ENCODE measurements at places on chromosomes 1 and 21.

DNA sequence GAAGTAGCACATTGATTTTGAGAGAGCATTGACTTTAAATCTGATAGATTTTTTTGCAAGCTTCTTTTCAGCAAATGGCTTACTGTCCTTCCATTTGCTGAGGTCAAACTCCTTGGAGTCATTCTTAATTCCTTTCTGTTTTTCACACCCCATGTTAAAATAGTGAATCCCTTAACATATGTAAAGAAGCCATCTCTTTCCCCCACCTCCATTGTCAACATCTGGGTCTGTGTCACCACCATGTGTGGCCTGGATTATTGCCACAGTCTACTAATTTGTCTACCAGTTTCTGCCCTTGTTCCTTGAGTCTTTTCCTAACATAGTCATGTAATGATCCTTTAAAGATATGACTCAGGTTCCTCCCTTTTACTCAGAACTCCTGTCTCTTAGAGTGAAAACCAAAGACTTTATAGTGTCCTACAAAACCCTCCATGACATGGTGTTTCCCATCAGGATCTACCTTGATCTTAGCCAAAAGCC is 104.7 kb downstream of the ST6GALNAC3 start:
- DNase-seq: no peak

DNA sequence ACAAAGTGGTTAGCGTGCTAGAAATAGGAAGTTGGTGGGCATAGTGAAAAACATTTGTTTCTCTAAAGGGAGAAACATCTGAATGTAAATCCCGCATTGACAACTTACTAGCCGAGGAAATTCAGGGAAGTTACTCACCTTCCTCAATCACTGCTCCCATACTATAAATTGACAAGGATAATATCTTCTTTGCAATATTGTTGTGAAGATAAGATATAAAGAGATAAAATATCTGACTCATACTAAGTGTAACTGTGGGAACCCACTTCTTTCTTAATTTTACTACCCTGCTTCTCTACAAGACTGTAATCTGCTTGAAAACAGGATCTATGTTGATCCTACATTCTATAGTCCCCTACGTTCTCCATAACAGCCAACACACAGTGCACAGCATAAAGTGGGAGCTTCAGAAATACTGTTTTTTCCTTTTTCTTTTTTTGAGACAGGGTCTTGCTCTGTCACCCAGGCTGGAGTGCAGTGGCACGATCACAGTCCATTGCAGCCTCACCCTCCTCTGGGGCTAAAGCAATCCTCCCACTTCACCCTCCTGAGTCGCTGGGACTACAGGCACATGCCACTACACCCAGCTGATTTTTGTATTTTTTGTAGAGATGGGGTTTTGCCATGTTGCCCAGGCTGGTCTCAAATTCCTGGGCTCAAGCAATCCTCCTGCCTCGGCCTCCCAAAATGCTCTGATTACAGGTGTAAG is 57.4 kb upstream of the C1orf21 start:
- DNase-seq: no peak

DNA sequence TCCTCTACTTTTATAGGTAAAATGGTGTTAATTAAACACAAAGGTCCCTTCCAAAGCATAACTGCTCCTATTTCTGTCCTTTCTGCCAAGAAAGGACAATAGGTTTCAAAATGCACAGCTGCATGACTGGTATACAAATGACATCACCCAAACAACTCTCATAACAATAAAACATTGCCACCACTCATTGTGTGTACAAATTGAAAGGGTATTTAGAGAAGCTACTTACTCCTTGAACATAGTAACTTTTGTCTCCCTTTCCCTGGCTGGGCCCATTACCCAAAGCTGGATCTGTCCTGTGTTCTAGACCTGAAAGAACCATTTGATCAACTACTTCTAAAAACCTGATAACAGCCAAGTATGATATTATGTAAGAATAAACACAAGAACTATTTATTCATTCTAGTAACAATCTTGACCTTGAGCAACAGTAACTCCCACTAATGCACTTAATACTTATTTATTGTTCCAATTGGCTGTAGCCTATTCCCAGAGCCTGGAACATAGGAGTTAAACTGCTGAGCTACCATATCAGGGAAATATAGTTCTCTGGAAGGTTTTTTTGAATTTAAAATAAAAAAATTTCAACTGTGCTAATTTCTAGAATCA is 38.2 kb downstream of the TTLL7 start:
- no peak for DNase-seq

GRCh38 chr1:237685551-237685950 is 205.2 kb downstream of the ZP4 start:
- no peak for DNase-seq

DNA sequence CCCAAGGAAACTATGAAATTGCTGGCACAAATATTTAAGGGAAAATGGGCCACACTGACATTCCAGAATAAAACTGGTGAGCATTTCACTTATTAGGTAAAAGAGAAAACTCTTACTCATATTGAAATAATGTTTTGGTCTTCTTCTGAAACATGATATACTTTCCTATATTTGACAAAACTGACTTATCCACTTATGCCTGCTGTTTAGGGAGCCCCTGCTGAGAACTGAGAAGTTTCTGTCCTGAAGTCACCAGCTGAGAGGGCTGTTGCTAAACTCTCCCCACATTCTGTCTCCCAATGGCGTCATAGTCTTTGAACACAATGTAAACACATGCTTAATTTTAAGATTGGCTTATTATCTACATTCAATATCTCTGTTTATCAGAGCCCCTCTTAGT is 46.8 kb upstream of the ZC3H11B start:
- peak; percentile 95 for DNase-seq

- no peak for DNase-seq
Observed at GRCh38 chr1:192983349-192983980, 75.7 kb downstream of the UCHL5 start.

GRCh38 chr1:107760065-107760464 is 204.9 kb downstream of the VAV3 start:
- no peak for DNase-seq

DNA sequence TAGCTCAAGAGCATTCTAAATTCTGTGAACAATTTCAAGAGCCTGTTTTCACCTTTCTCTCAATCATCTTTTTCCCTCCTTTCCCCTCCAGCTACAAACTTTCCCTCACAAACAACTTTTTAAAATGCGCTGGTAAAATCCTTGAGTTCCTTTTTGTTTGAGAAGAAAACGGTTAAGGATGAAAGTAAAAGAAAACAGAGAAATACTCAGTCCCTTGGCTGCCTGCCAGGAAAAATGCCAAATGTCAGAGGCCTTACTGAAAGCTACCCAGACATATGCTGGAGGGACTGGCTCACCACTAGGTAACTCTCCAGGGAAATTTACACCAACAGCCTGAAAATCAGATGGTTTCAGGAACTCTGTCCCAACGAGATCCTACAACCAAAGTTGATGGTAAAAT is 11.0 kb upstream of the SERBP1 start:
- peak; percentile 30 for DNase-seq

- DNase-seq: peak; percentile 45
Observed at GRCh38 chr21:15276243-15276642, 211.4 kb upstream of the NRIP1 start.

DNA sequence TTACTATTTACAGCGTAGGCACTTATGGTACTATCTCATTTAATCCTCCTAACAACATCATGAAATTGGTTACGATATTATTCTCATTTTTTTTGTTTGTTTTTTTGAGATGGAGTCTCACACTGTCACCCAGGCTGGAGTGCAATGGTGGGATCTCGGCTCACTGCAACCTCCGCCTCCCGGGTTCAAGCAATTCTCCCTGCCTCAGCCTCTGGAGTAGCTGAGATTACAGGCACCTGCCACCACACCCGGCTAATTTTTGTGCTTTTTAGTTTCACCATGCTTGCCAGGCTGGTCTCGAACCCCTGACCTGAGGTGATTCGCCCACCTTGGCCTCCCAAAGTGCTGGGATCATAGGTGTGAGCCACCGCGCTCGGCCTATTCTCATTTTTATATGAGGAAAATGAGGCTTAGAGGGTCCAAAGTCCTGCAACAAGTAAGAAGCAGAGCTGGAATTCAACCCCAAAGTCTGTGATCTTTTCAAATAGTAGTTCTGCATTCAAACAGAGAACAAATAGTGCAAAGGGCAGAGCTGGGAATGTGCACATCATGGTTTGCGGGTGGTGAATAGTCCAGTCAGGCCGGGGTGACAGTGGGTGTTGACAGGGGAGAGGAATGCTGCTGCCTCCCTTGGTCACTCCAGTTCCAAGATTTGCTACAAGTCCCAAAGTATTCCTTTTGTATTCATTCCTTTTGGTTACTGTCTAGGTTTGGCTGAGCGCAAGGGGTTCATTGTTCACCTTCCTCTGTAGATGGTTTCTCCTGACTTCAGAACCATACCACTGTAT is 4.6 kb downstream of the PRUNE1 start:
- DNase-seq: no peak

DNA sequence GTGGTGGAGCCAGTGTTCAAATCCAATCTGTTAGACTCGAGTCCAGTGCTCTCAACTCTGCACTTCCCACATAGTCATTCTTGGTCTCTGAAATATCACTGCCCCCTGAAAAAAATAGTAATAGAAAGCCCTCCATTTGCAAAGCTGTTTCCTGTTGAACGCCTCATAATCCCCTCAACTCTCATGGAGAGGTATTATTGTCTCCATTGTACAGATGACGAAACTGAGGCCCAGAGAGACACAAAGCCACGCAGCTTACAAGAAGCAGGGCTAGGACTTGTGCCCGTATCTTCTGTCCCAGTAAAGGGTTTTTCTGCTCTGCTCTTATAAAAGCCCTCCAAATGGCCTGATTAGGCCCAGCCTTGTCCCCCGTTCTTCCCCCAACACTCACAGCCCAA is 6.2 kb upstream of the ARHGEF19 start:
- DNase-seq: no peak

- no peak for DNase-seq
Observed at GRCh38 chr1:206782448-206782847, 10.2 kb upstream of the IL10 start.

DNA sequence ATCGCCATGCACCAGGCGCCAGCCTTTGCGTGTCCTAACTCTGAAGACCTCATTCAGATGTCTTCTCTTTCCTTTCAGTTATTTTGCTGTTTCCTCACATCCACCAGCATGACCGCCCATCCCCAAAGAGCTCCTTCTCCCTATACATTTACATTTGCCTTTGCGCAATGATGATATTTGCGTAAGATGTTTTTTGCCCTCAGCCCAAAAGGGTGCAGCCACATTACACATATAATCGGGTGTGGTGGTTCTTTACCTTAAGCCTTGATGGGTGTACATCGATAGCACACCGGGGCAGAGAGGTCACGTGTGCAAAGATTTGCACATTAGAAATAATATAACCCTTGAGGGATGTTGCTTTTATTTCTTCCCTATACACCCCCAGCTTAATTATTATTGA is 192.8 kb downstream of the HUNK start:
- no peak for DNase-seq

GRCh38 chr1:7675431-7676273 is 95.4 kb upstream of the VAMP3 start:
- DNase-seq: no peak

DNA sequence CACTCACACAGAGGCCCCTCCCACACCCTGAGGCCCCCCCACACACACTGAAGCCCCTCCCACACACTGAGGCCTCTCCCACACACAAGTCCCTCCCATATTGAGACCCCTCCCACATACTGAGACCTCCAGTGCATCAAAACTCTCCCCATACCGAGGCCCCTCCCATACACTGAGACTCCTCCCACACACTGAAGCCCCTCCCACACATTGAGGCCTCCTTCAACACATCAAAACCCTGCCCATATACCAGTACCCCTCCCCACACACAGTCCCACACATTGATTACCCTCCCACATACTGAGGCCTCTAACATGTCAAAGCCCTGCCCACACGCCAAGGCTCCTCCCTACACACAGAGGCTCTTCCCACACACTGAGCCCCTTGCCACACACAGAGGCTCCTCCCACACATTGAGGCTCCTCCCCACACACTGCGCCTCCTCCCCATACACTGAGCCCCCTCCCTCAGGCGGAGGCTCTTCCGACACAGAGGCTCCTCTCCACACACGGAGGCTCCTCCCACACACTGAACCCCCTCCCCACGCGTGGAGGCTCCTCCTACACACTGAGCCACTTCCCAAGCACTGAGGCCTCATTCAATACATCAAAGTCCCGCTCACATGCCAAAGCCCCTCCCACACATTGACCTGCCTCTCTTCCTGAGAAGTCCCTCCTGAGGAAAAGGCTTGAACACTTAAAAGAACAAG is 392.3 kb downstream of the CAMTA1 start:
- no peak for DNase-seq

GRCh38 chr1:214050513-214051401 is 63.0 kb downstream of the PROX1 start:
- no peak for DNase-seq

- no peak for DNase-seq
Observed at GRCh38 chr1:211695135-211695816, 19.9 kb upstream of the NEK2 start.

DNA sequence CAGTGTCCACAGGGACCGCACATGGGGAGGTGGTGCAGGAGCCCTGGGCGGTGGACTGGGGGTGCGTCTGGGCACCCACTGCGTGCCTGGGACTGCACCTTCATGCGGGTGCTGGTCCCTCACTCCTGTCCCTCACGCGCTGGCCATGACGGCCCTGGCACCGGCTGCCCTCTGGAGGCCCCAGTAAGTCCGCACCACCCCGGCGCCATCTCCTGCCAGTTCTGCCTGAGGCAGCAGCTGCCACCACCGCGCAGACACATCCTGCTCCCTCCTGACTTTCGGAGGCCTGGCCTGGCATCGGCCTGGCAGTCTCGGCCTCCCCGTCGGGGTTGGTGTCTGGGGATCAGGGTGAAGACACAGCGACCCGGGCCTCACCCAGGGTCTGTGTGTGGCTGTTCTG is 64.8 kb downstream of the MORN1 start:
- no peak for DNase-seq

DNA sequence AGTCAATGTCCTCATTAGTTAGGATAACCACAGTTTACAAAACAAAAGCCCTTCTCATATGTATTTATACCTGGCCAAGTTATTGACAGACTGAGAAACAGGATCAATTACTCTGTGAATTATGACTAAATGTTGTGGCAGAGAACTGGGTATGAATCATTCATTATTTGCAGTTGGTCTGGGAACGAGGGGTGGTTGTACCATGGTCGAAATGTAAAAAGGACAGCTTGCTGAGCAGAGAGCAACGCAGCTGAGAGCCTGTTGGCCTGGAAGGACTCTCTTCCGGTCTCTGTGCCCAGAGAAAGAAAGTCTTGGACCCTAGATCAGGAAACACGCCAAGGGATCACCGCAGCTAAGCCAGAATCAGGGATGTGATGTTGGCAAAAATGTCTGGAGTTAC is 169.6 kb downstream of the DISC1 start:
- no peak for DNase-seq

- peak; percentile 16 for DNase-seq
Observed at GRCh38 chr21:33075128-33075527, 5.2 kb downstream of the OLIG1 start.

DNA sequence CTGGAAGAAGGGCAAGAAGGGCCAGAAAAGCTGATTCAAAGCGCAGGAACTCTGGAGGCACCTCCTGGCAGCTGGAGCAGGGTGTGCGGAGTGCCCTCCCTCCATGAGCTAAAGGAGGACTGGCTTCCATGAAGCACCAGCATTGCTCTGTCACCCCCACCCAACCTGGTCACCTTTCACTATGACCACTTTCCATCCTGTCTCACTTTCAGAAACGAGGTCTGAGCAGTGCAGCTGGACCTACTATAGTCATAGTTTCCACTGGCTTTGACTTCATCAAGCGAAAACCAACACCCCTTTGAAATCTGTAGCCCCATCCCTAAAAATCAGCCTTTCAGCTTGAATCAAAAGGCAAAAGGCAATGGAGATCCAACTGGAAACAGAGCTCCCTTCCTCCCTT is 84.8 kb upstream of the CACNA1E start:
- DNase-seq: no peak
